ENCODE measurements at places on chromosomes 6 and 20.

GRCh38 chr6:158775832-158776231 is 43.3 kb downstream of the EZR start:
- no peak for DNase-seq

DNA sequence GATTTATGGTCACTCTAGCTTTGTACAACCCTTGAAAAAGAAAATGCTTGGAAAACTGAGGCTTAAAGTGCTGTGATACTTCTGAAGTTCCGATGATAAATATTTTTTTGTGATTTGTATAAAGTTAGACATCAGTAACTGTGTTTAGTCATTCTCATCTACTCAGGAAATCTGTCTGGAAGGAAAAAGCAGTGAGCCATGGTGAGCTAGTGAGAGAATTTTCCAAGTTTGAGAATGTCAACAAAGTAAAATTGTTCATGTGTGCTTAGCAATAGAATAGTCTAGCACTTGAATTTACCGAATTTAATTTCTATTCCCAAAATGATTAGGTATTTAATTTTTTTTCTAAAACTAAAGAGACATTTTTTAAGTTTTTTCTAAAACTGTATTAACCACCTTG is 41.3 kb upstream of the PLCB4 start:
- no peak for DNase-seq

DNA sequence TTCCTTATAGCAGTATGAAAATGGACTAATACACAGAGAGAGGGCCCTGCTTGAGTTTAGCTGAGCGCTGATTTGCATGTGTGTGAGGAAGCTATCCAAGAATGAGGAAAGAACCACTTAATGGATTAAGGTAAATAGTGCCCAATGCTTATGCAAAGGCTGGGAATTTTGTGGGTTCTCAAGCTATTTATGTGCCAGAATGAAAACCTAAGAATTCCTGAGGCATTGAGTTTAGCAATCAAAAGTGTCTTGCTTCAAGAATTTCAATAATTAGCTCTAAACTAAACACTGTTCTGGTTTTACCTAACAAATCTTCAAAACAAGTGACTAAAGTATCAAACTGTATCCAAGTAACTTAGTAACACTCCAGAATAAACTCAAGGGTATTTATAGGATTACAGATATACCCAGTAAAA is 7.0 kb upstream of the OR14J1 start:
- no peak for DNase-seq

DNA sequence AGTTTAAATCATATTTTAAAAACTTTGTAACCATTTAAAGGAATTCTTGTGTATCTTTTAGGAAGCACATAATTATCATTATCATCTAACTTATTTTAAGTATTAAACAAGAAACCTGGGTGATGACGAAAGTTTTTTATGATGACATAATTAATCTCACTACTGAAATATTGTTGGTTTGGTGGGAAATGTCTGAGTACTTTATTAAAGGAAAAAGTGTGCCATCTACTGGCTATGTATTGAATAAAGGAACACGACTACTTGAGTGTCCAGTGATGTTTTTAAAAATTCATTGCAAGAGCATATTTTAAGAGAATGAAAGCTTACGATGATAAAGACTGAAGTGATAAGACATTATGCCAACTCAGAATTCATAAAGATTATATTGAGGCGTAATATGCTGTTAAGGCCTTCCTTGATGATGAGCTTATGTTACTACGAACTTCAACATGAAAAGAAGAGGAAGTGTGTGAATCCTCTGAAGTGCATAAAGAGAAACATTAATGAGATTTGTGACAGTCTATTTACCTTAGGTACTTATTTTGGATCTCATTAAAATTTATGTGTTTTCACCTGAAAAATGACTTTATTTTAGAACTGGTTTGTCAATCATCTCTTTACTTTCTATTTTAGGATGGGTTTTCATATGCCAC is 12.0 kb upstream of the TRMT11 start:
- DNase-seq = no peak

DNA sequence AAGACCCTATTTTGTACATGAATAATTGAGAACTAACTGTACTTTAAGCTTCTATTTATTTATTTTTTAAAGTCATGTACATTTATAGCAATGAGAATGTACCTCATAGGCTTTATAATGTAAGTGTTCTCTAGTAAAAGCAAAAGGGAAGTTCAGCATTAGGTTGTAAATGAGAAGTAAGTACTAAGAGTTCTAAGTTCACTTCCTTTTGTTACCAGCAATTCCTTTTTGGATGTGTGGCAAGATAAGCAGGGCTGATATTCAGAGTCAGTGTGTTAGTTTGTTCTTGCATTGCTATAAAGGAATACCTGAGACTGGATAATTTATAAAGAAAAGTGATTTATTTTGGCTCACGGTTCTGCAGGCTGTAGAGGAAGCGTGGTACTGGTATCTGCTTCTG is 54.0 kb upstream of the CCN2 start:
- DNase-seq = no peak

GRCh38 chr20:14698125-14698524 is 360.7 kb upstream of the FLRT3 start:
- no peak for DNase-seq

DNA sequence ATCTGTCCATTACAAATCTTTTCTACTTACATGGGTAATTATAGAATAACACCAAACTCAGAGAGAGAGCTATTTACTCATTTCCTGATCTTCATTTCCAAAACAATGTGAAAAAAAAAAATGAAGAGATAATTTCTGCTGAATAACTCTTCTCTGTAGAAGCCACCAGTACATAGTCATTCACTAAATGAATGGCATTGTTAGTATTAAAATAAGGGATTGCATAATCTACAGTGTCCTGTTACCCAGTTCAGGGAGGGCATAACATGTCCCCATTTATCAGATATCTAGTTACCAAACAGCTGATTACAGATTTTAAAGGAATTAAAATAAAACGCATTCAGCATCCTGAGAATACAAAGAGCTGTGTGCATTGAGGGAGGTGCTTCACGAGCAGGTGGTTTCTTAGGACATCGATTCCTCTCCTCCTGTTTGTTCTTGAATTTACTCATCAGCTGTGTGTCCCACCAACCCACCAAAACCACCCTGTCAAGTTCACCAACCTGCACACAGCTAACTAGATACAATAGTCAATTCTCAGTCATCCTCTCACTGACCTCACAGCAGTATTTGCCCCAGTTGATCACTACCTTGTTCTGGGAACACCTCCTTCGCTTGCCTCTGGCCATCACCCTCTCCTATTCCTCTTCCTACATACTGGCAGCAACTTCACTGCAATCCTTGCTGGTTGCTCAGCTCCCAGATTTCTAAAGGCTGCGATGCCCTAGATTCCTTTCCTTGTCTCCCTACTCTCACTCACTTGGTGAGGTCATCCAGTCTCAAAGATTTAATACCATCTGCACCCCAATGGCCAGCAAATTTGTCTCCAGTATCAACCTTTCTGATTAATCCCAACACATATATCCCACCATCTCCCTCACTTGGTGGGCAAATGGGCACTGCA is 18.7 kb downstream of the CNKSR3 start:
- no peak for DNase-seq

DNA sequence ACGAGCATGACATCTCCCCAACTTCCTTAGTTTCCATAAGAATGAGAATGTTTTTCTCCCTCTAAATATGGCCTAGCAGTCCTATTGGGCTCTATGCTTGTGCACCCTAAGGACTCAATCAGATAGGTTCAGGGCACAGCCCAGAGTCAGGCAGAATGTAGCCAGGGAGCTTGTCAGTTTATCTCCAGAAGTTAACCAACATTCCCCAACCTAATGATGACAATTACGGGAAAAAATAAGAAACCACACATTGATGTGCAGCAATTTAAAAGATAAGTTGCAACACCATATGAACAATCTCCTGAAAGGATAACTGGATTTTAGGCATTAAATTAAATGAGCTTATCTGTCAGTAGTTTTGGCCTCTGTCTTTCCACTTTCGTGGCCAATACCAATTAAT is 71.1 kb downstream of the HDDC2 start:
- DNase-seq = no peak

- no peak for DNase-seq
Measured at GRCh38 chr20:64242797-64243475, 12.6 kb upstream of the PCMTD2 start.

DNA sequence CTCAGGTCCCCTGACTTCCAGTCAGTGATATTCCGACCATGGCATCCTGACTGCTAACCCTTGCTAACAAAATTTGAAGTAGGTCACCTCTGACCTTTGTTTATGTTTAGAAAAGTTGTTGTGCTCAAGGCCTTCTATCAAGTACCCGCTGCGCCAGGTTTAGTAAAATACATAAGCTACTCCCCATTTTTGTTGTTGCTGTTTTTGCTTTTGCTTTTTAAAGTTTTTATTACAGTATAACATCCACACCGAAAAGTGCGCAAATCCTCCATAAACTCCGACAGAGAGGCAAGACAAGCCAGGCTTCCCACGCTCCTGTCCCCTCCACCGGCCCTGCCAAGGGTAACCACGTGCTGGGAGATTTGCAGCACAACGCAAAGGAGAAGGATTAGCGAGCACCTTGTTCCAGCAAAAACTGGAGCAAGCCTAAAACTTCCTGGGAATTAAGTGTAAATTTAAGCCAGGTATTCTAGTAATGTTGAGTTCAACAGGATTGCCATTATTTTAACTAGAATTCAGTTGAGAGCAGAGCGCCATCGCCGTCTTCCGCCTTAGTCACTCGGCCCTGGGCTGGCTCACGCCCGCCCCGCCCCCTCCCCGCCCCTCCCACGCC is 17.8 kb upstream of the HMGN4 start:
- DNase-seq = peak; percentile 17

GRCh38 chr20:40313730-40314129 is 375.3 kb downstream of the MAFB start:
- no peak for DNase-seq

- no peak for DNase-seq
Measured at GRCh38 chr20:20624914-20625313, 87.5 kb downstream of the RALGAPA2 start.

DNA sequence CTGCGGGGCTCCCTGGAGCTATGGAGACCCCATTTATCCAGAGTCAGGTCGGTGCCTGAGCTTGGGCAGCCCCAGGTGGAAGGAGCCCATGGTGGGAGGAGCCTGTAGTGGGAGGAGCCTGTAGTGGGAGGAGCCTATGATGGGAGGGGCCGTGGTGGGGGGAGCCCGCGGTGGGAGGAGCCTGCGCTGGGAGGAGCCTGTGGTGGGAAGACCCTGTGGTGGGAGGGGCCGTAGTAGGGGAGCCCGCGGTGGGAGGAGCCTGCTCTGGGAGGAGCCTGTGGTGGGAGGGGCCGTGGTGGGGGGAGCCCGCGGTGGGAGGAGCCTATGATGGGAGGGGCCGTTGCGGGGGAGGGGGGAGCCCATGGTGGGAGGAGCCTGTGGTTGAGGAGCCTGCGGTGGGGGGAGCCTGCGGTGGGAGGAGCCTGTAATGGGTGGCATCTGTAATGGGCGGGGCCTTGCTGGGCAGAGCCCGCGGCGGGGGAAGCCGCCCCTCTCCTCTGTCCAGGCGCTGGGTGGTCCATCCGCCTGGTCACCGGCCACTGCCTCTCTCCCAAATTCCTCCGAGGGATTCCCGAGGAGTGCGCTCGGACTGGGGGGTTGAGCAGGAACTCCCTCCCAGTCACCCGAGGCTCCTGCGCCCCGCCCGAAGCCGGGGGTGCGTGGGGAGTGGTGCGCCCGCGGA is 567 bp upstream of the FNDC11 start:
- DNase-seq = peak; percentile 80

DNA sequence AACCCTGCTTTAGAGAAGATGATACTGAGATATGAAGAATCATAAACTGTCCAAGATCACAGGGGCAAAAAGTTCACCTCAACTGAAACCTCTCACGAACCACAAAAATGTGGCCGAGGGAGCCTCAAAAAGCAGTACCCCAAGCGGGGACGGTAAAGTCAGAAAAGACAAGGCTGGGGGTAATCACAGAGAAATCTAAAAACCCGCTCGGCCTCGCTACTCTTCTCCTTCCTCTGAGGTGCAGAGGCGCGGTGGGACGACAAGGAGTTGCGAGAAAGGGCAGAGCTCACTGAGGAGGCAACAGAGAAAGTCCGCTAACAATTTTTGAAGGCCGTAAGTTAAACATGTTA is 356 bp upstream of the IRAK1BP1 start:
- DNase-seq = no peak

- no peak for DNase-seq
Measured at GRCh38 chr6:67458265-67458664, 1176.8 kb upstream of the ADGRB3 start.

All from stimulated activated CD4-positive, alpha-beta T cell treated with anti-CD3 and anti-CD28 coated beads, TNF-alpha, amount 100 ng/mL, for 48 hours (primary cell).